Esophagus muscularis mucosa (tissue), 4 donors: ENCODE measurements at places on chromosomes 1 and 21.

GRCh38 chr21:23463365-23463764, 2143.9 kb downstream of the MRPL39 start:
- H3K36me3 ChIP-seq = no peaks in the 10 kb centered on the region
- no peak overlapping the region for H3K4me3 ChIP-seq
- no peaks in the 10 kb centered on the region for H3K4me1 ChIP-seq

GRCh38 chr1:11525516-11525915, 46.6 kb downstream of the DISP3 start:
- no peaks in the 10 kb centered on the region for H3K27me3 ChIP-seq
- DNase-seq = no peak
- no peak overlapping the region for H3K27ac ChIP-seq
- no peaks in the 10 kb centered on the region for H3K4me1 ChIP-seq
- no peaks in the 10 kb centered on the region for H3K36me3 ChIP-seq

GRCh38 chr1:162922201-162922600, 61.2 kb upstream of the CCDC190 start:
- no peaks in the 10 kb centered on the region for H3K36me3 ChIP-seq
- H3K4me3 ChIP-seq = no peak overlapping the region
- no peak for DNase-seq
- no peak overlapping the region for H3K27ac ChIP-seq
- no peaks in the 10 kb centered on the region for H3K27me3 ChIP-seq
- no peaks in the 10 kb centered on the region for H3K4me1 ChIP-seq

GRCh38 chr1:170682169-170682568, 18.2 kb downstream of the PRRX1 start:
- no peak overlapping the region for H3K27ac ChIP-seq
- no peaks in the 10 kb centered on the region for H3K36me3 ChIP-seq
- H3K27me3 ChIP-seq = peaks cover 18% of the 10 kb centered on the region
- no peak overlapping the region for H3K4me3 ChIP-seq
- no peaks in the 10 kb centered on the region for H3K4me1 ChIP-seq

GRCh38 chr1:53144201-53144600, 1.8 kb upstream of the SLC1A7 start:
- peak; percentile 84 for DNase-seq
- H3K4me1 ChIP-seq = peaks cover 32% of the 10 kb centered on the region
- no peak overlapping the region for H3K27ac ChIP-seq
- no peak overlapping the region for H3K4me3 ChIP-seq
- H3K27me3 ChIP-seq = no peaks in the 10 kb centered on the region

DNA sequence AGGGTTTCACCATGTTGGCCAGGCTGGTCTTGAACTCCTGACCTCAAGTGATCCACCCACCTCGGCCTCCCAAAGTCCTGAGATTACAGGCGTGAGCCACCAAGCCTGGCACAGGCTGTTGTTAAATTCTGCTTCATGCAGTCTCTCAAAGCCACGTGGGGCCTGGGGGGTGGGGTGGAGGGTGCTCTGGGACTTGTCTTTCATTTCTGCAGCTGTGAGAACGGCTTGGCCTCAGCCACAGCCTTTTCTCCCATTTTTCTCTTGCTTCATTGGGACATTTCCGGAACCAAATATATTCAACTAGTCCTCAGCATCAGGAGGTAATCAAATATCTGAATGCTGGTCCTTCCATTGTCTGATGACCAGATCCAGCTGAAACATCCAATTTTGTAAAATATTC, 27.6 kb upstream of the KCNE2 start:
- H3K27ac ChIP-seq = no peak overlapping the region
- peaks cover 15% of the 10 kb centered on the region for H3K4me1 ChIP-seq
- no peak for DNase-seq
- H3K4me3 ChIP-seq = no peak overlapping the region
- no peaks in the 10 kb centered on the region for H3K27me3 ChIP-seq

GRCh38 chr1:18573170-18573569, 57.5 kb upstream of the PAX7 start:
- no peaks in the 10 kb centered on the region for H3K4me1 ChIP-seq
- no peak for DNase-seq
- H3K27me3 ChIP-seq = no peaks in the 10 kb centered on the region
- H3K36me3 ChIP-seq = no peaks in the 10 kb centered on the region

DNA sequence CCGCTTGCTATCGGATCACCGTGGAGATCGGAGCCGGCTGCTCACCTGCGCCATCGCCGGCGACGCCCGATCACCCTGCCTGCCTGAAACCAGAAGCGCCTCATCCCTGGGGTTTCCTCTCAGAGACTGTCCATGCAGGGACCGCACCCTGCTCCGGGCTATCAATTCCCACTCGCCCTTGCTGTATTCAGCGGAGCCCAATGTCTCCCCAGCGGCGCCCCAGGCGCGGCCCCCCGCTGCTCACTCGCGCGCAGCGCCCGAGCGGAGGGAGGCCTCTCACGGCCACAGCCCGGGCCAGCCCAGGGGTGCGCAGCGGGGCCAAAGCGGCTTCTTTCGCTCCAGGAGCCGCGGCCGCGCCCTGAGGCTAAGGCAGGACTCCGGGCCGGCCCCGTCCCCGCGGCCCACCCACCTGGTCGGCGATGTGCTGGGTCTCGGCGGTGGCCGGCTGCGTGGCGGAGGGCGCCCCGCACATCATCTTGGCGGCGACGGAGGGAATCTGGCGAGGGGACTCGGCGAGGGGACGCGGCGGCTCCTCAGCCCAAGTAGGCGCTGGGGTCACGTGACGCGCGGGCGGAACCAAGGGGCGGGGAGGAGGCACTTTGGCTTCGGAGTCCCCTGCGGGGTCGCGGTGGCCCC, at the start of gene CSTB:
TSS of gene CSTB (minus strand) at position 514 of the 636 bp plus-strand sequence. CDS start at position 475, 39 bp downstream.
- H3K27ac ChIP-seq = peak within 1 kb of the TSS; percentile 87
- DNase-seq = peak; percentile 95
- peaks cover 20% of the 10 kb centered on the region for H3K4me1 ChIP-seq
- H3K27me3 ChIP-seq = no peaks in the 10 kb centered on the region
- H3K4me3 ChIP-seq = peak within 1 kb of the TSS; percentile 99
